Activated gamma-delta T cell treated with Interleukin-2 at 50 U/mL for 16 hours (primary cell): ENCODE measurements at places on chromosomes 1 and 21.

DNA sequence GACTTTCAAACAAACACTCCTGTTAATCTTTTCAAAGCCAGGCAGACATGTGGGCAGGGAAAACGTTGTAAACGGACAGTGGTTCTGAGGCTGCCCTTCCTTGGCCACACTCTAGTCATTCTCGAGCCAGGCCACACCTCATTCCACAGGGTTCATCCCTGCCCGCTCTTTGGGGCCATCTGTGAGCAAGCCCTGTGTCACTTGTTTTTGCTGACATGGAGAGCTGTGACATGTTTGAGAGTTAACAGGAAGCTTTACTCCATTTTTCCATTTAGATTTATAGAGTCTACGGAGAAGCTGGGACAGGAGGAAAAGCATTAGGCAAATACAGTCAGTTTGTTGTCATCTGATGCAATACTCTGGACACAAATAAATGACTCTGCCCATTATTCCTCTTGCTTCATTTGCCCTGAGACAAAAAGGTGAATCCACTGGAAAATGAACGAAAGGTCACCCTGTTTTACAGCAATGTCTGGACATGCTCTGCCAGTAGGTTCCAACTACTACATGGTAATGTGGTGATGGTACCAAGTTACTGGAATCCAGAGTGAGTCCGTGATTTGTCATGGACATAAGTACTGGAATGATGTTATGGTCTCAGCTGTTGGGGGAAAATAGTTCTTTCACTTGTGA lies 126.9 kb downstream of the CLIC6 start:
- DNase-seq = no peak

GRCh38 chr1:221514806-221515205 lies 227.1 kb downstream of the DUSP10 start:
- DNase-seq = no peak

GRCh38 chr1:230145505-230145899 lies 78.5 kb downstream of the GALNT2 start:
- DNase-seq = peak; percentile 29

GRCh38 chr1:200165493-200166220 lies 138.1 kb downstream of the NR5A2 start:
- no peak for DNase-seq

- DNase-seq = no peak
Measured at GRCh38 chr21:44855572-44855971, 17.9 kb downstream of the PTTG1IP start.

- DNase-seq = no peak
Measured at GRCh38 chr1:165927169-165927568, 99.8 kb downstream of the UCK2 start.

GRCh38 chr1:235112297-235113182 lies 16.1 kb downstream of the TOMM20 start:
- no peak for DNase-seq

DNA sequence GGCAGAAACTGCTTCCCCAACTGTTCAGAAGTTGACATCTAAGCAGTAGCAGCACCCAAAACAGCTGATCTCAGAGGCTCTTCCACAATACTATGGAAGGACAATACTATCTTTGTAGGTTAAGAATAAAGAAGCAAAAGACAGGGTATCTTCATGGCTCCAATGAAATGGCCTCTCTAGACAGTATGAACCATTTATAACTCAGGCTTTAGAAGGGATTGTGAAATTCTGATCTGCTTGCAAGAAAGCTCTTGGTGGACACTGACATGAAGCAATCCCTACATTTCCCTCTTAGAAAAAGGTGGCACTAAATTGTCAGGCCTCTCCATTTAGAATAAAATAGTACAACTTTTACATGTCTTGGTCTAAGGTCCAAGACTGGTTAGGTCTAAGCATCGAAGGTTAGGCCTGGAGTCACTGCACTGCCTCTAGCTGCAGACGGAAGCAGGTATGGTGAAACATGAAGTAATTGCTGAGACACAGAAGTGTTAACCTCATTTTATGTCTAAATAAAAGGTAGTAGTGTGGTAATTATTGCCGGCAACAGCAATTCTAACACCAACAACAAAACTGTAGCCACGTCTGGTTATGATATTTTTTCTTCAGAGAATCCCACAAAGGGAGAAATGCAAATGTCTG lies 50.6 kb upstream of the HP1BP3 start:
- DNase-seq = no peak

GRCh38 chr1:43912607-43913006 lies 21.0 kb upstream of the ARTN start:
- no peak for DNase-seq

GRCh38 chr1:241462391-241462790 lies 57.2 kb downstream of the FH start:
- DNase-seq = no peak

DNA sequence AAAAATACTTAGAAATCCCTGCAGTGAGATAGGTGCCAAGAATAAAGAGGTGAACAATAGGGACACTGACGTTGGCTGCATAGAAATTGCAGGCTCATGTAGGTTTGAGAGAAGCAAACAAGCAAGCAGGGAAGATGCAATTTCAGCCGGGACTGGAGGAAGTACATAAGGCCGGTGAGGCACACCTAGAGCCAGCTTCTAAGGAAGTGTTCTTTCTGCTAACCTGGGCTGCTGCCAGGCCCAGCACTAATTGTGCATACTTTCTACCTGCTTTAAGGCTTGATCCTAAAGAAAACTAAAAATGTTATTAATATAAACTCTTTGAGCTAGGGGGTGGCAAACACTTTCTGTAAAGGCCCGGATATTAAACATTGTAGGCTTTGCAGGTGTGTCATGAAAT lies 71.0 kb downstream of the LMO4 start:
- DNase-seq = no peak

- peak; percentile 41 for DNase-seq
Measured at GRCh38 chr1:212162635-212163034, 122.6 kb upstream of the PPP2R5A start.

DNA sequence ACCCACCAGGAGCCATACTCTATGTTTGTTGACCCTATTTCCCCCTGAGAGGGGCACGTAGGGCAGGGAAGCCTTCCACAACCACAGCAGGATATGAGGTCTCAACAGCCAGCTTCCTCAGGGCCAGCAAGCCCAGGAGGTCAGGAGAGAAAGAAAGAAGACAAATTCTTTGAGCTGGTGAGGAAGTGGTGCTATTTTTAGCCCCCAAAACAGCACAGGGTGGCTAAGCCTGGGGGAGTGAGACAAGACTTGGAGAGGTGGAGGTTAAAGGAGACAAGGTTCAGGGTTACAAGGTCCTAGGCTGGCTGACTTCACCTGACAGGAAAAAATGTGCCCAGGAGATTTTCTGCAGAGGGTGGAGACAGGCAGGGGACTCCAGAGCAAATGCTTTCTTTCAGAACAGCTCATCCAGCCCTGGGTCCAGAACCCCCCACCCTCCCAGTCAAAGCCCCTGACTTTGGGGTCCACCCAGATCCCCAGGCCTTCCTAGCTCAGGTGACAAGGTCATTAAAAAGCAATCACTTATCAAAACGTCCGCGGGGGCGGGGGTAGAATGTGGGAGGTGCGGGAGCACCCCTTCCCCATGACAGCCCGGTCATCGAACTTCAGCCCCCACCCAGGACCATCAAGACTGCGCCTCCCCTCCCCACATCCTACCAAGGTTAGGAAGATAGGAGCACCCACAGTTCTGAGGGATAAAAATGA lies 1.3 kb downstream of the SV2A start:
- no peak for DNase-seq

- no peak for DNase-seq
Measured at GRCh38 chr1:31881688-31882000, 56.5 kb downstream of the PTP4A2 start.

DNA sequence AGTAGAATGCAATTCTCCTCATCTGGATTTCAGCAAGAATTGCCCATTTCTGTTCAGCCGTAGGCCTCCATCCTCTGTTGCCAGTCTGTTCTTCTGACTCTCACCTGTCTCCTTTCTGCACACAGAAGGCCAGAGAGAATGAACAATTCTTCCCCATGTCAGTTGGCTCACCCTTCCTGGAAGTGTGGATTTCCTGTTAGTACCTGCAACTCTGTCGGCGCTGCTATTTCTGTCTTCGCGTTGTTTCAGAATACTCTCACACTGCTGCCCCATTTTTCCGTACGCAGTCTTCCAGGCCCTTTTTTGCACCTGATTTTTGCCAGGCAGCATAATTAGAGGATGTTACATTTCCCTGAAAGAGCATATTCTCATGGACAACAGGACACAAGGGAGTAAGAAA lies 200.7 kb downstream of the FGGY start:
- DNase-seq = no peak

- no peak for DNase-seq
Measured at GRCh38 chr1:231986631-231987336, 360.2 kb downstream of the DISC1 start.

DNA sequence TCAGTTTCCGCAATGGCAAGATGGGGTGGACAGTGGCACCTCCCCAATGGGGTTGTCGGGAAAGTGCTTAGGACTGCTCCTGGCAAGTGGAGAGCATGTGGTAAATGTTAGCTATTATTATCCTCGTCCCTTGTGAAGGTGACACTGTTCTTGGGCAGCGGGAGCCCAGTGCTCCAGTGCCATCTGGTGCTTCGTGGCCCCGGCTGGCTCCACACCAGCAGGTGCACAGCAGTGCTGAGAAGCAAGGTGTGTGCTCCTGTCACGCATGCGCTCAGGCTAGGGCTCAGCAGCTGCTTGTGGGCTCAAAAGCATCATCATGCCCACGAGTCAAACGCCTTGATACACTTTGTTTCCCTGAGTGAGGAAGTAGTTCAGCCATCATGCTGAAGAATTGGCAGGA lies 24.9 kb upstream of the KCNC4 start:
- DNase-seq = no peak

- no peak for DNase-seq
Measured at GRCh38 chr1:25540750-25541342, 2.6 kb upstream of the LDLRAP1 start.

DNA sequence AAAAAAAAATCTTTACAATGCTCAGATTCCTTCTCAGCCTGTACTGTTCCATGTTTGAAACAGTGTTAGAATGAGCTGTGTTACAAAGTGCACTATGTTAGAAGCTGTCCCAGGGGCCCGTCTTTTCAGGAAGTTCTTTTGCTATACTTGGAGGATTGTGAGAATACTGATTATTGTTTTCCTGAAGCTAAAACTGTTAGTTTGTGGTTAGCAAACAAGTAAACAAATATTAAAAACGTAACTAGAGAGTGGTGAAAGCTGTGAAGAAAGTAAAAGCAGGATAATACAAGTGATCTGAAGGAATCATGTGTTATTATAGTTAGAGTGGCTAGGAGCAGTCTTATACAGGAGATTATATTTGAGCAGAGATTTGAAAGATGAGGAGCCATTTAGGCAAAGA lies 35.6 kb downstream of the CAMSAP2 start:
- DNase-seq = no peak

- DNase-seq = no peak
Measured at GRCh38 chr21:42266971-42267556, 48.1 kb downstream of the ABCG1 start.

DNA sequence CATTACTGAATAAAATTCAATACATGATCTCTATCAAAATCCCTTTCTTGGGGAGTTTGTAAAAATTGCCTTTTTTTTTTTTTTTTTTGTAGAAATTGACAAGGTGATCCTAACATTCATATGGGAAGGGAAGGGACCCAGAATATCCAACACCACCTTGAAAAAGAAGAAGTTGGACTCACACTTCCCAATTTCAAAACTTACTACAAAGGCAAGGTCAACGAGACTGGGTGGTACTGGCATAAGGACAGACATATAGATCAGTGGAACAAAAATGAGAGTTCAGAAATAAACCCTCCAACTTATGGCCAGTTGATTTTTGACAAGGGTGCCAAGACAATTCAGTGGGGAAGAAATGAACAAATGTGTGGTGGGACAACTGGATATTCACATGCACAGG lies 31.4 kb upstream of the CLSTN1 start:
- DNase-seq = no peak

DNA sequence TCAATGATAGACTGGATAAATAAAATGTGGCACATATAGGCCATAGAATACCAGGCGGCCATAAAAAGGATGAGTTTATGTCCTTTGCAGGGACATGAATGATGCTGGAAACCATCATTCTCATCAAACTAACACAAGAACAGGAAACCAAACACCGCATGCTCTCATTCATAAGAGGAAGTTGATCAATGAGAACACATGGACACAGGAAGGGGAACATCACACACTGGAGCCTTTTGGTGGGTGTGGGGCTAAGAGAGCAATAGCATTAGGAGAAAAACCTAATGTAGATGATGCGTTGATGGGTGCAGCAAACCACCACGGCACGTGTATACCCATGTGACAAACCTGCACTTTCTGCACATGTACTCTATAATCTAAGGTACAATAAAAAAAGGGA lies 883.4 kb upstream of the PRMT6 start:
- DNase-seq = no peak

DNA sequence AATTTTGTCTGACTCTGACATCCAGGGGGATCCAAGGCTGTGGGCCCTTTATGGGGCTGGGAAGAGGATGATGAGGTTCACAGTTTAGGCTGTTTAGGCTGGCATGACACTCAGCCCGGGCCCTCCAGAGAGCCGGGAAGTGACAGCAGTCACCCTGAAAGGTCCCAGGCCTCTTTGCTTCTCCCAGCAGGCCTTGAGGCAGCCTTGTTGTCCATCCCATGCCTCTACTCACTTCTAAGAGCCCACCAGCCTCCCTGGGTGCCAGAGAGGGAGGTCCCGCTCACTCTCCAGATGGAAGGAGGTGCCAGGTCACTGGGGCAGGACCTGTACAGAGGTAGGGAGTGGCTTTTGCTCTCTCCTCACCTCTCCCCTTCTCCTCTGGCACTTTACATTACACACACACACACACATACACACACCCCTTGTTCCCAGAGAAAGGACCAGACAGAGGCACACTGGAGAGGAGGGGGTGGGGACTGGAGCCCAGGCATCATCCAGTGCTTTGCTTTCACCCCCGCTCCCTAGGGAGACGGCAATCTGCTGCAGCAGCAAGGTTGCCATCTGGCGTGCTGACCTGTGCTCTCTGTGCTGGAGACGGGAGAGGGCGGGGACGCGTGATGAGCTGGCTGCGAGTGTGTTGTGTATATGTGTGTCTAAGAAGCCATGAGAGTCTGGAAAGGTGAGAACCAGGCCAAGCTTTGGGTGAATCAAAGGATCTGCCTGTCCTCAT lies 4.6 kb downstream of the KLHDC8A start:
- DNase-seq = no peak

GRCh38 chr1:177934461-177934860 lies 35.4 kb downstream of the SEC16B start:
- no peak for DNase-seq

GRCh38 chr1:159197561-159198557 lies 6.8 kb upstream of the ACKR1 start:
- DNase-seq = peak; percentile 8

GRCh38 chr1:96772972-96773371 lies 51.4 kb downstream of the PTBP2 start:
- DNase-seq = no peak

GRCh38 chr21:33769057-33769456 lies 126.8 kb downstream of the ITSN1 start:
- DNase-seq = no peak

- no peak for DNase-seq
Measured at GRCh38 chr1:155160128-155160527, 13.0 kb downstream of the KRTCAP2 start.

DNA sequence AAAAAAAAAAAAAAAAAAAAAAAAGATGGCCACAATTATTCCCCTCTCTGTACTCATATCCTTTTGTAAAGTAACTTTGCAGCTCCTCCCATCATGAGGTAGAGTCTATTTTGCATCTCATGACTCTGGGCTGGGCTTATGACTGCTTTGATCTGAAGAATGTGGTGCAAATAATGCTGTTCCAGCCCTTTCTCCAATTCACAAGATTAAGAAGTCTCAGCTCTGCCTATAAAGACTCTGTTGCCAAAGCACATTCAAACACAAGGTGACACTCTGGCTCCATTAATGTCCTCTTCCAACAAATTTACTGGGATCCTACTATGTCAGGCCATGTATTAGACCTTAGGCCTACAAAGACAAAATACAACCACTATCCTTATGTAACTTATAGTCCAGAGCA lies 64.8 kb upstream of the PTCH2 start:
- DNase-seq = no peak
